ENCODE measurements at places on chromosomes 6 and 20.

GRCh38 chr6:142903812-142904211 lies 41.2 kb downstream of the HIVEP2 start:
- DNase-seq, result no peak

DNA sequence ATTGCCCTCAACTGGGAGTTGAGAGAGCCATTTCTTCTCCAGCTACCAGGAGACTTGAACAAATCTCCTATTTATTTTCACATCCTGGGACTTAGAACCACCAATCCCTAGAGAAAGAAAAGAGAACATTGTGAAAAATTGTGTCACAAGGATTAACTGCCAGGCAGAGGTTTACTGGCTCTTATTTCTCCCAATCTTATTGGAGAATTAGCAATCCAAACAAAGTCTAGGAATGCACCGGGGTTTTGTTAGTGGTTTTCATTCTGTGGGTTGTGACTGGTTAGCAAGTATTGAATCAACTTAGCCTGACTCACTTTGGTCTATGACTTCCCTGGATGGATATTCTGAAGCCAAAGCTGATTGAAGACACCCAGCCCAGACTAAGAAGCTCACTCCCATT lies 21.2 kb upstream of the ENPP5 start:
- DNase-seq, result no peak

DNA sequence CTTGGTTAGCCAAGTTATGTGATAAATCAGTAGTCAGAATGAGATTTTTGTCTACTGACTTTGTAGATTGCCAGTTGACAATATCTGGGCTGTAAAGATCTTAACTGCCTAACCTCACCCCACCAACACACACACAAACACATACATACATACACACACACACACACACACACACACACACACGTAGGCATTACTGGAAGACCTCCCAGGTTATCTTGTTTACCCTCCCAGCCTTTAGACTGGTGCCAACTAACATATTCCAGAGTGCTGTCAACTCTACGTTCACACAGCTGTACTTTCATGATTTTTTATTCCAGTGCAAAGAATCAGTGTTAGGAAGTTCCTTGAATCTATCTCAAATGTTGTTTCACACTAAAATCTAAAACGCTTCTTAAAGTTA lies 38.9 kb downstream of the BMP5 start:
- no peak for DNase-seq

- DNase-seq, result no peak
These were observed 341.1 kb downstream of the NRN1 start for GRCh38 chr6:5665667-5666066.

DNA sequence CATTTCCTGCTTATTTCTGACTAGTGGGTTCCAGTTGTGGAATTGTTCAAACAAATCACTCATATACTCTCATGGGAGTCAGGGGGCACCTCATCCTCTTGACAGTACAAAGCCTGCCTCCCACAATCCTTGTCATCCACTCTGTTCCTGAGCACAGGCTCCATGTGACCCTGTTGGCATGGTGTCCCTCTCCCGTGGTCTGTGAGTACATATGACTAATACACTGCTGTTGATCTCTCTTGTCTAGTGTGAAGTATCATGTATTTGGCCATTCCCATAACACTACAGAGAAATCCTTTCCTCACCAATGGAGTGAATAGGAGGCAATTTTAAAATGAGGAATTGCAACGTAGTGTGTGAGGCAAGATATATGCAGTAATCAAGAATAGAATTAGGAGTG lies 185.3 kb downstream of the OGFRL1 start:
- DNase-seq, result no peak

- no peak for DNase-seq
These were observed 20.7 kb downstream of the DEFB115 start for GRCh38 chr20:31278178-31278577.

- DNase-seq, result no peak
These were observed 51.8 kb downstream of the TCP11 start for GRCh38 chr6:35089216-35089934.

GRCh38 chr6:169880516-169880915 lies 129.1 kb downstream of the ERMARD start:
- no peak for DNase-seq

GRCh38 chr6:15465212-15465611 lies 197.6 kb downstream of the DTNBP1 start:
- DNase-seq, result no peak

Measured in NT2/D1 (cell line).